ENCODE measurements at places on chromosomes 4 and X.

GRCh38 chr4:180688480-180688879, 1554.7 kb upstream of the TENM3 start:
- DNase-seq, result no peak

DNA sequence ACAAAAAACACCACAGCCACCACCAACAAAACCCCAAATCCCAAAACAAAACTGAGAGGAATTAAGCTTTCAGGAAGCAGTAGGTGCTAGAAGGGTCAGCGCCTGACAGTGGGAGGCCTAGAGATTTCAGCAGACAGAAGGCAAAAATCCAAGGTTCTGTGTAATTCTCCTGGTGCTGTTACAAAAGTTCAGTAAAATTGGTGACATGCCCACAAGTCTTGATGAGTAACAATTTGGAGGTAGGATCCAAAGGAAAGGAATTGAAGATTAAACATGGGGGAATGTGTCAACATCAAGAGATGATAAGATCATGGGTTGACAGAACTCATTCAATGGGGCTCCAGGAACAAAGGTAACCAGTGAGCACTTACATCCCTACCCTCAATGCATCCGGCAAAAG, 653.8 kb upstream of the CPEB2 start:
- DNase-seq, result no peak

DNA sequence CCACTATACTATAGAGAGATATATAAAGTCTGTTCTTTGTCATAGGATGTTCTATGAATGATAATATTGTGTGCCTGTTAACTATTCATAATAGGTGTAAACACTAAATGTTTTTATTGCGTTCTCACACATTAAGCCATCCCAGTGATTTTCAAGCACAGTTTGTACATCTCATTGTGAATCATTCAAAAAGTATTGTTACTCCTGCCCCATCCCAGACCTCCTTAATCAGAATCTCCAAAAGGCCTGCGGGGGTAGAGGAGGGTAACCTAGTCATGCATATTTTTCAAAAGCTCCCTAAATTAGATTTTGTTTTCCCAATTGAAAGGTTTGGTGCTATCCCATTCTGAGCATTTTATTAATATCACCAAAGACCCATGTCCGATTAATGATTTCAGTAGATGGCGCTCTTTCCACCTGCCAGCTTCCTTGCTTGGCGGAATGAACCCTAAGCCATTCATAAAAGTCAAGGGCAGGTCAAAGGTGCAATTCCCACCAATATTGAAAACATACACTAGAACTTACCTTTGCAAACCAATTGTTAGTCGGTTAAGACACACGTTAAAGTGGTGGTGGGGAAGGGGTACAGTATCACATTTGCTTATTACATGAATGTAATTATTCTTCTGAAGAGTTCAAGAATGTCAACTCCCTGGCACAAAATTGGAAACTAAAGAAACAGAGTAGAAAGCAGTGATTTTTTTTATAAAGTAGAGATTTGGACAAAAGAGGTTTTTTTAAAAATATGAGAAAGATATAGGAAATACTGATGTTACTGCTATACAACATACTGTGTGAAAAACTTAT, 5.8 kb upstream of the TET2 start:
- DNase-seq, result peak; percentile 5

DNA sequence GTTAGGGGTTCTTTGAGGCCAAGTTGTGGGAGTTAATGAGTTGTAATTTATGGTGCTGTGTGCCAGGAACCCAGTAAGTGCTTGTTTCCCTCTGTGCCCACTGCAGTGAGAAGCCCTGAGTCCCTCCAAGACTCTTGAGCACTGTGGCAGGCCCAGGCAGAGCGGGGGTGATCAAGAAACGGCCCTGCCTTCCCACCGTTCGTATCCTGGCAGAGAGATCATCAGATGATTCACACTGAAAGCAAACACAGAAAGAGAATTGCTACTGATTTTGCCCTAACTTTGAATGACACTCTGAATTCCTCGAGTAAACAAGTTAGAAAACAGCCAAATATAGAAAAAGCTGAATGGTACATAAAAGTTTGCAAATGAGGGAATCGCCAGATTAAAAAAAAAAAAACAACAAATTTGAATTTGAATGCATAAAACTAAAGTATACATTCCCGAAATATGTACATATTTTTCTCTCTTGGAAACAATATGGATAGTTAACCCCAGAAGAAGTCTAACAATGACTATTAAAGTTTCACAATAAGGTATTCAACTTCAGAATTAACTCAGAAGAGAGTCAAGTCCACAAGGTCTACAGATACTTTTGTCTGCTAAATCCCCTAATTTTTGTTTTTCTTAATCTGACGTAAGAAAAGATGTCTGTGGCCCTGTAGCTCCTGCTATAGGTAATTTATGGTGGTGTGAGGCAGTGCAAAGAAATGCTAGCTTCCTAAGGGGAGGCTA, 71.8 kb downstream of the AFAP1 start:
- DNase-seq, result no peak

- no peak for DNase-seq
Measured at GRCh38 chrX:56343664-56344063, 111.5 kb downstream of the KLF8 start.

GRCh38 chrX:40474205-40474626, 106.6 kb upstream of the ATP6AP2 start:
- DNase-seq, result no peak
